Activated naive CD4-positive, alpha-beta T cell treated with anti-CD3 and anti-CD28 coated beads, Interleukin-2, amount 50 U/mL, for 16 hours (primary cell): ENCODE measurements at places on chromosomes 12 and 14.

GRCh38 chr14:70096866-70097265 is 91.9 kb downstream of the SLC8A3 start:
- no peak for DNase-seq

- DNase-seq: no peak
Measured at GRCh38 chr12:109740694-109741245, 27.1 kb downstream of the FAM222A start.

DNA sequence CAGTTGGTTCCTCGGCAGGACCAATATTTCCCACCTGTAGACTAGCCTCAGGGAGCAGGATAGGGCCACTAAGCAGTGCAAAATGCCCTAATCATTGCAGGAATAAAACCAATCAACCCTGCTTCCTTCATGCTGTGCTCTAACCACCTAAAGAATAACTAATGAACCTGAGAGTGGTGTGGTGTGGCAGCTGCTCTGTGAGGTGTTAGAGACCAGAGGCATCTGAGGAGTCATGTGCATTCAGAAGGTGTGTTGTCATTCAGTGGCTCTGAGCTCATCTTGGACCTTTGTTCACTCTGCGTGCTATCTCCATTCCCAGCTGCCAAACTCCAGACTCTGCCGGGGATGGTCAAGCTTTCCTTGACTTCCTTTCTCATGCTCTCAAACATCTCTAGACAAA is 136.7 kb upstream of the EGLN3 start:
- no peak for DNase-seq

DNA sequence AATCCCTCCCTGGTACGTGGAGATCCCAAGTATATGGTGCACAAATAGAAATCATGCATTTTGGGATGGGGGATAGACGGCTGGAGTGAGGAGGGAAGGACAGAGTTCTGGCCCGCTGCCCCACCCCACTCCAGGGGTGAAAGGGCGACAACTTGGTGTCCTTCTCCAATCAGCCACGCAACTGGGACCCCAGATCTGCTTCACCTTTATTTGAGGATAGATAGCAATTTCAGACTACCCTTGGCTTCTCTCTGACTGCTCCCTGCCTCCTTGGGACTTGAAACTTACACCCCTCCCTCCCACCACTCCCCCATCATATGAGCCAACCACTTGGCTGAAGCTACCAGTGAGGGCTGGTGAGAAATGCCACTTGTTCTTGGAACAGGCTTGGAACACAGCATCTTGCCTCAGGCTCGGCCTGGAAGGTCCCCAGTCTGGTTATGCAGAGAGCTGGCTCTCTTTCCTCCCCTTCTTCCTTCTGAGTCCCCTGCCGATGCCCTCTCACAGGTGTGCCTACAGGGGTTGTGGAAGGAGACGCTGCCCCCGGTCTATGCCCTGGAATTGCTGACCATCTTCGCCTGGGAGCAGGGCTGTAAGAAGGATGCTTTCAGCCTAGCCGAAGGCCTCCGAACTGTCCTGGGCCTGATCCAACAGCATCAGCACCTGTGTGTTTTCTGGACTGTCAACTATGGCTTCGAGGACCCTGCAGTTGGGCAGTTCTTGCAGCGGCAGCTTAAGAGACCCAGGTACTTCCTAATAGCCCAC is 8.1 kb downstream of the OAS3 start:
- no peak for DNase-seq

- no peak for DNase-seq
Measured at GRCh38 chr14:83556746-83557453, 1973.0 kb upstream of the FLRT2 start.

GRCh38 chr12:95116773-95117172 is 43.4 kb upstream of the NR2C1 start:
- no peak for DNase-seq

DNA sequence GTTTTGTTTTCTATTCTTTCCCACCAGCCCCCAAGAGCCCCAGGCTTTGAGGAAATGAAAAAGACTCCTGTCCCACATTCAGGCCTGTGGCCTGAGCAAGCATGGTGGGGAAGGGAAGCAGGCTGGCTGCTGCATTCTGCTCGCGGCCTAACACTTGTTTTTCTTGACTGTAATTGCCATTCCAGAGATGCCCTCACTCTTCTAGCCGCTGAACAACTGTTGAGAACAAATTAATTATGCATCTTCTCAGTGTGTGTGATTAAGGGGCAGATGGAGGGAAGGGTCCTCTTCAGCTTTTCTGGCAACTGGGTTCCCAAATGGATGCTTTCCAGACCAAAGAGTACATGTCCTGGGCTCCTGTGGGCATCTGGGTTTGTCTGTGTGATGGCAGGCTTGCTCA is 43.3 kb downstream of the ADCK1 start:
- no peak for DNase-seq

GRCh38 chr14:104933746-104934733 is 9.4 kb downstream of the PLD4 start:
- DNase-seq: no peak

- DNase-seq: no peak
Measured at GRCh38 chr14:87196436-87196835, 796.5 kb downstream of the GALC start.

DNA sequence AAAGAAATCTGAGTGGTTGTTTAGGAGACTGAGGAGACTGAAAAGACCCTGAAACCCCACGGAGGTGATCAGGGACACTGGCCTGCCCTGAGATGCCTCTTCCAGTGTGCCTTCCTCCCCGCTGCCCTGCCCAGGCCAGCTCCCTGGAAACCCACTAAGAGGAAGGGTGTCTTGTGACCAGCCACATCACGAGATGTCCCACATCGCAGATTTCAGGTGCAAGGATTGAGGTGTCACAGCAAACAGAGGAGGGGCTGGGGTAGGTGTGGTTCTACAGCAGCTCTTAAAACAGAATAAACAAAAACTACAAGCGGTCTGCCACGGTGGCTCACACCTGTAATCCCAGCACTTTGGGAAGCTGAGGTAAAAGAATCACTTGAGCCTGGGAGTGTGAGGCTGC is 184.3 kb upstream of the C14orf180 start:
- DNase-seq: no peak

DNA sequence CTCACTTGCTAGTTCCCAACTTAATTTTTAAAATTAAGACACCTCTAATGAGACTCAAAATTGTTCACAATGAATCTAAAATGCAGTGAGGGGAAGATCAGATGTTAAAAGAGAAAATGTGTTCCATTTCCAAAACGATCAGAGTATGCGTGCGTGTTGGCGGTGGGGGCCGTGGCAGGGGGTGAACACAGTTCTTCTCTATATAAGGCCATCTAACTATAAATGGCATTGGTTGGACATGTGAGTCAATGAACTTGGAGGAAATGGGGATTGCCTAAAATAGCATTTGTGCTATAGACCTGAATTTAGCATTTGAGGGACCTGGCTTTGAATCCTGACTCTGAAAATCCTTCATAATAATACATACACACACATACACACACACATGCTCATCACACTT is 149.4 kb downstream of the FOXN3 start:
- no peak for DNase-seq

GRCh38 chr12:16880864-16881285 is 274.9 kb upstream of the LMO3 start:
- DNase-seq: no peak

DNA sequence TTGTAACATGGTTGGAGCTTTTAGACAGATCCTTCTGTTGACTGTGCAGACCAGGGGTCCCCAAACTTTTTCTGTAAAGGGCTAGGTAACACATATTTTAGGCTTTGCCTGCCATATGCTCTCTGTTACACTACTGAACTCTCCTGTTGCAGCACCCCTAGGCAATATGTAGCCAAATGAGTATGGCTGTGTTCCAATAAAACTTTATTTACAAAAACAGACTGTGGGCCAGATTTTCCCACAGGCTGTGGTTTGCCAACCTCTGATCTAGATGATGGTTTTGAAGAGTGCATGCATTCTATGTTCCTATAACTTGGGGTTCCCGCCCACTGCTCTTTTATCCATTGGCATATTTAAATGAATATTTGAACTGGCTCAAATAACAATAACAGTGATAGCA is 180.3 kb upstream of the VASH1 start:
- no peak for DNase-seq

DNA sequence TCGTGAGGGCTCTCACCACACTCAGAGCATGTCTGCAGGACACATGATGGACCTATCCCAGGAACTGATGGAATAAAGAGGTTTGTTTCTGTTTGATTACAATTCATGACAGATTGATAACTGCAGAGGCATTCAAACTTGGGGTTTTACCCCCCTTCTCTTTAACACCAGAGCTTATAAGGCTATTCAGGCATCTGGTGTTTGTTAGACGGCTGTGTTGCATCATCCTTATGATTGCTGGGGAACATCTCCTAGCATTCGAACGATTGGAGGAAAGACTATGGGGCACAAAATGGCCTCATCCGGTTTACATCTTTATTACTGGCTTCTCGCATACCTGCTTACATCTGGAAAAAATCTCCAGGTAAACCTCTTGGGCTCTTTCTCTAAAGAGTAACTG is 191.8 kb downstream of the MSRB3 start:
- DNase-seq: no peak

GRCh38 chr14:25389948-25390347 is 340.0 kb upstream of the STXBP6 start:
- DNase-seq: no peak

DNA sequence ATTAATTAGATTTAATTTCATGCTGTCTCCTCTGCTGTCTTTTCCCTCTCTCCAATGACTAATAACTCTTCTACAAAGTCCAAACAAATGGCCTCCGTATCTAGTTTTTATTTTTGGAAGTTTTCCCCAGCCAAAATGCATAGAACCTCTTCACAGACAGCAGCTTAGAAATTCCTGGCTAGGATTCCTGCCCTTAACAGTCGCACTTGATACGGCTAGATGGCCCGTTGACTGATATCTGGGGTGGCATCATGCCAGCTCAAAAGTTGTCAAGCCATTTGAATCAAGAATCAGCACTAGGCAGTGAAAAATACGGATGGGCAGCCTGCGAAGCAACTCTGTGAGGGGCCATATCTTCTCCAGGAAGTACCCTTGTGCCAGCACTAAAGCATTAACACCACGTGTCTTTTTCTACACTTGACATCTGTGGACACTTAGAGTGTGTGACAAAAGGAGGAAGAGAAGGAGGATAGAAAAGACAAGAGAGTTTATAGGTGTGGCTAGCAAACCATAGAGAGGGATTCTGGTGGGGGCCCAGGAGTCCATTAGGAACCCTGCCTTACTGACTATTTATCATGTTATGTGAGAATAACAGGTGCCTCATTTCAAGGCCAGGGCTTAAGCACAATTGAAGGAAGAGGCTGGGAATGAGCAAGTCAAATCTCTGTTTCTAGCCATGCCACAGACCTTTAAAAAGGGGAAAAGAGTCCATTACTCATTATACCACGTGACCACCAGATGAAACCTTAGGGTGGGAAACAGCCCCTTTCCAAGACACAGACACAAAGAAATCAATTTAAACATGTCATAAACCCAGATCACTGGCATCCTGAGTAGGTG is 39.2 kb upstream of the KRR1 start:
- DNase-seq: no peak

GRCh38 chr12:103524238-103524875 is 28.6 kb upstream of the C12orf42 start:
- no peak for DNase-seq

GRCh38 chr12:6120796-6121473 is 3.5 kb downstream of the VWF start:
- DNase-seq: no peak
